ENCODE measurements at places on chromosomes 4 and X. TPM values are rescaled to one million over a fixed set of nuclear protein-coding genes. Genes with fewer than 3 reads are reported as not detected.
A peak's percentile ranks its signal among the peaks of the same experiment; 100 is the strongest.

GRCh38 chr4:150098214-150098613, 20.0 kb downstream of the DCLK2 start:
- no peak for DNase-seq

The S100P gene
- total RNA-seq: not detected

DNA sequence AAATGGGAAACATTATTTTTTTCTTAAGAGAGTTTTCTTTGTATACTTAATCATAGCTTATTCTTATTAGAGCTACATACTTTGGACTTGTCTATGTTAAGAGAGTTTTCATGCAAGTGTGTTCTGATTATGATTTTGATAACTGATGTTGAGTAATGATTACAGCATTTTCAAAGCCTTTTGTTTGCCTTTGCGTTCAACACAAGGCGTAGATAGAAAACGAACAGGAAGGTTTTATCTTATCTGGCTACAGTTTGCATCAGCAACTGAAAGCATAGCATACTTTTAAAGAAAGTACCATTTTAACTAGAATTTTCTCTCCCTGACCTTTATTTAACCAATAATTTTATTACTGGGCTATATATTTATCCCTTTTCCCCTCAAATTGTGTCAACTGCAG, 51.6 kb upstream of the PDLIM5 start:
- DNase-seq: no peak

The RRH gene
- total RNA-seq: not detected

- DNase-seq: peak; percentile 45
Observed at GRCh38 chr4:41661442-41662076, 87.0 kb downstream of the PHOX2B start.

DNA sequence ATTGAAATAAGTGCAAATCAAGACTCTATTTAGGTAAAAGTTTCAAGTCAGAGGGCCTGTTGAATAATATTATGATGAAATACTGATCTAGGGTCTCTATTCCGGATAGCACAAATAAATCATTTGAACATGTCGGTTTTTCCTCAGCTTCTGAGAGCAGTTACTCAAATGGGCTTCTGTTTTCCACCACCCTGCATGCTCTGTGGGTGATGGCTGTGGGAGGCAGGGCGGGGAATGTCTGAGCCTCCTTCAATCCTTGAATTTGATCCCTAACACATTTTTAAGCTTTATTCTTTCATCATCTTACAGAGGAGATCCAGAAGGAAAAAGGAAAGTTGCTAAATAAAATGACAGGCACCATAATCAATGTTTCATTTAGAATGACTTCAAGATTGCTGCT, 8.5 kb downstream of the UNC5C start:
- DNase-seq: no peak

The NPY1R gene
- total RNA-seq: 6.4 TPM

DNA sequence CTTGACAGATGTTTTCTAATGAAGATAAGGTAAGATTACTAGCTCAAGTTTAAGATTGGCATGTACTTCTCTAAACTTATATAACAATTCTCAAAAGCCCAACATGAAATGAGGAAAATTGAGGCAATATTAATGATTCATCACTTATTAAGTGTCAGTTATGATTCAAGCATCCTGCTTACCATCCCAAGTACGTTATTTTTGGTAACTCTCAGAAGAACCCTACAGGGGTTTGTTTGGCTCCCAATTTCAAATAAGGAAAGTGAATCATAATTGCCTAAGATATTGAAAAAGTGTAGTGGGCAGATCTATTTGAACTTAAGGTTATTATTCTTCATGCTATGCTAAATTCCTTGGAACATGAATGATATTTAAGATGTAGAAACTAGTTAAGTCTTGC, 387.9 kb upstream of the TENM3 start:
- no peak for DNase-seq

Measured in pancreas (tissue), 10 donors.